ENCODE measurements at places on chromosomes 5 and 9. TPM values are rescaled to one million over a fixed set of nuclear protein-coding genes. Genes with fewer than 3 reads are reported as not detected.

Gene AHRR
- 25.8 TPM for total RNA-seq

Gene GRXCR2
- not detected for total RNA-seq

Gene CYSRT1
- 0.68 TPM for total RNA-seq

Gene PPP3R2
- not detected for total RNA-seq

Gene BTNL8
- total RNA-seq, result not detected

Gene SMIM3
- total RNA-seq, result 16.6 TPM

Gene ORM1
- not detected for total RNA-seq

Gene MEIKIN
- not detected for total RNA-seq

Gene PCDHB16
- not detected for total RNA-seq

Gene FOXD4L3
- not detected for total RNA-seq

Gene FSD1L
- 4.8 TPM for total RNA-seq

Gene CTXN3
- not detected for total RNA-seq

Gene FAM200C
- 1.4 TPM for total RNA-seq

Gene GGTA1
- not detected for total RNA-seq

Gene NAIP
- total RNA-seq, result 7.2 TPM
